ENCODE measurements at places on chromosomes 2 and 18.
A peak's percentile ranks its signal among the peaks of the same experiment; 100 is the strongest.

GRCh38 chr18:24616653-24617052 is 156.2 kb downstream of the HRH4 start:
- no peaks in the 10 kb centered on the region for H3K27me3 ChIP-seq
- DNase-seq, result no peak
- peaks cover 6% of the 10 kb centered on the region for H3K4me1 ChIP-seq
- no peak overlapping the region for H3K4me3 ChIP-seq

- H3K27ac ChIP-seq, result no peak overlapping the region
- no peak overlapping the region for H3K4me3 ChIP-seq
- H3K4me1 ChIP-seq, result peaks cover 7% of the 10 kb centered on the region
- peaks cover 87% of the 10 kb centered on the region for H3K36me3 ChIP-seq
- no peaks in the 10 kb centered on the region for H3K27me3 ChIP-seq
These were observed 16.6 kb downstream of the FAM168B start for GRCh38 chr2:131076707-131077106.

- no peak overlapping the region for H3K4me3 ChIP-seq
- no peak for DNase-seq
- H3K27me3 ChIP-seq, result no peaks in the 10 kb centered on the region
- peaks cover 20% of the 10 kb centered on the region for H3K36me3 ChIP-seq
These were observed 6.5 kb downstream of the ANKMY1 start for GRCh38 chr2:240551288-240551687.

GRCh38 chr2:134736167-134736880 is 17.5 kb upstream of the TMEM163 start:
- DNase-seq, result peak; percentile 69
- no peak overlapping the region for H3K27ac ChIP-seq
- no peaks in the 10 kb centered on the region for H3K4me1 ChIP-seq
- H3K27me3 ChIP-seq, result no peaks in the 10 kb centered on the region

DNA sequence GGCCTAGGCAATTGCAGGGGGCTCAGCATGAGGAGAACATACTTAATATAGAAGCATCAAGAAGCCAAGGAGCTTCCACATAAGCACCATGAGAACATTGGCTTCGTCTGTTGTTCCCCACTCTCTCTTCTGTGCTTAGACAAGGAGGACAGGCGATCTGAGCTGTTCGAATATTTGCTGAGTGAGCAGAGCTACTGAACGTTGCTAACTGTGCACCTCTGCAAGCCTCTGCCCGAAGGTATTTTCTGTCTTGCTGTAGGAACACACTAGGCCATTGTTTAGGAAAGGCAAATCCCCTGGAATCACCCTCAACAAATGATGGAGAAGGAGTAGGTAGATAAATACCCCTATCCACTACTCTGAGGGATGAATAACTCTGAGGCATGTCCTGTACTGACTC is 813.8 kb downstream of the DCC start:
- DNase-seq, result no peak
- no peak overlapping the region for H3K27ac ChIP-seq
- no peaks in the 10 kb centered on the region for H3K4me1 ChIP-seq
- H3K4me3 ChIP-seq, result no peak overlapping the region

DNA sequence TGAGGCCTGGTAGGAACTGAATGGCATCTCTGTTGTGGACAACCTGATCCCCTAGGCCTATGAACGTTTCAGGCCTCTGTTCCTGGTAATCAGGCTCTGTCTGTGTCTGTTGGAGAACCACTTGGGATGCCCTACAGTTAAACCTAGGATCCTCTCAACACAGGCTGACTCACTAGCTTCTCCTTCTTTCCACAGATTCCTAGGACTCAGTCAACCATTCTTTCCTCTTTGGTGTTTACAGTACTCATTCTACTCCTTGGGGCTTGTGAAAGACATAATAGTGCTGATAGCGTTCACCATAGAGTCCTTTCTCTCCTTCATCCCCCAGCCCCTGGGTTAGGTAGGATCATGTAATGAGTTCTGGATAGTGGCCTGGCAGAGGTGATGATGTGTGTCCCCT is 544.3 kb downstream of the METTL4 start:
- no peak for DNase-seq
- H3K36me3 ChIP-seq, result no peaks in the 10 kb centered on the region
- no peak overlapping the region for H3K4me3 ChIP-seq
- no peak overlapping the region for H3K27ac ChIP-seq

- no peak overlapping the region for H3K27ac ChIP-seq
- no peaks in the 10 kb centered on the region for H3K36me3 ChIP-seq
- H3K27me3 ChIP-seq, result peaks cover 20% of the 10 kb centered on the region
These were observed 121.0 kb downstream of the GYPC start for GRCh38 chr2:126776692-126777619.

DNA sequence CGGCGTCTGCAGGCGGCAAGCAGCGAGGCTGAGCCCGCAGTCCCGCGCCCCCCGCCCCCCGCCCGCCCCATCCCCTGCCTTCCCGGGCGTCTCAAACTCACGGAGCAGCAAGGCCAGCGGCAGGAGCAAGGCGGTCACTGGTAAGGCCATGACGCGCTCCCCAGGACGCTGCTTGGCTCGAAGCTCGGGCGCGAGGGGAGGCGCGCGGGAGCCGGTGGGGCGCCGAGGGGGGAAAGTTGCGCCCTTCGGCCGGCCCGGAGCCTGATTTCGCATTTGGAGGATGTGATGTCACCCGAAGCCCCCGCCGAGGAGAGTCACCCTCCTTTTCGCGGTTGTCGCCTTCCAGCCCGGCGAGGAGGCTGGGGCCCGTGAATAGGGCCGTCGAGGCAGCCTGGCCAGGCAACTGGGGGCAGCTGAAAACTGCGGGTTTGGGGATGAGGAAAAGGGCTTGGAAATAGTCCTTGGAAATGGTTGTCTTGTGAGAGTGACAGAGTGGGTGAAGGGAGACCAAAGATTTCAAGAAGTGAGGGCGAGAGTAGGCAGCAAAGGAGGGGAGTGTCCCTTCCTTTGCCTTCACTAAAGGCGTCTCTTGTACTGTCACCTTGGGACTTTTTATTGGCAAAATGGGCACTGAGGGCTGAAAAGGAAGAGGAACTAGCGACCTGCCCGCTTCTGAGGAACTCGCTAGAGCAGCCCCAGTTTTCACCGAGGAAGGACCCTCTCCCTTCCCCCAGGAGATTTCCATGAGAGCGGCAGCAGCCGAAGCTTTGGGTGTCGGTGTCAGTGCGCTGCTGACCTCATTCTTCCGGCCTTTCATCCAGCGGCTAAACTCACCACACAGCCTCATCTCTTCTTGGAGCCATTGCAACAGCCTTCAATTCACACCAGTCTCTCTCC is at the start of gene CD8A:
Gene CD8A, minus strand, starts transcription at position 238 of the 897 bp plus-strand sequence. Its CDS starts 88 bp downstream, at position 150.
- peaks cover 86% of the 10 kb centered on the region for H3K27me3 ChIP-seq
- no peaks in the 10 kb centered on the region for H3K4me1 ChIP-seq
- peak within 1 kb of the TSS; percentile 56 for H3K4me3 ChIP-seq
- peak; percentile 78 for DNase-seq

GRCh38 chr2:18910843-18911242 is 321.5 kb upstream of the NT5C1B start:
- H3K27ac ChIP-seq, result no peak overlapping the region
- H3K4me3 ChIP-seq, result no peak overlapping the region
- no peaks in the 10 kb centered on the region for H3K27me3 ChIP-seq
- DNase-seq, result peak; percentile 63

GRCh38 chr2:75608684-75609333 is 37.8 kb upstream of the MRPL19 start:
- peaks cover 10% of the 10 kb centered on the region for H3K27me3 ChIP-seq
- no peaks in the 10 kb centered on the region for H3K36me3 ChIP-seq
- H3K4me3 ChIP-seq, result peak overlapping the region; percentile 72
- no peaks in the 10 kb centered on the region for H3K4me1 ChIP-seq

Data from endodermal cell (in vitro differentiated cells).